ENCODE measurements at places on chromosomes 1 and 21. TPM values are rescaled to one million over a fixed set of nuclear protein-coding genes. Genes with fewer than 3 reads are reported as not detected.
A peak's percentile ranks its signal among the peaks of the same experiment; 100 is the strongest.

- no peak overlapping the region for H3K27ac ChIP-seq
- DNase-seq, result no peak
- H3K27me3 ChIP-seq, result no peaks in the 10 kb centered on the region
- no peak overlapping the region for H3K4me3 ChIP-seq
- no peaks in the 10 kb centered on the region for H3K4me1 ChIP-seq
Measured at GRCh38 chr1:104402178-104402577, 652.5 kb downstream of the AMY1C start.

DNA sequence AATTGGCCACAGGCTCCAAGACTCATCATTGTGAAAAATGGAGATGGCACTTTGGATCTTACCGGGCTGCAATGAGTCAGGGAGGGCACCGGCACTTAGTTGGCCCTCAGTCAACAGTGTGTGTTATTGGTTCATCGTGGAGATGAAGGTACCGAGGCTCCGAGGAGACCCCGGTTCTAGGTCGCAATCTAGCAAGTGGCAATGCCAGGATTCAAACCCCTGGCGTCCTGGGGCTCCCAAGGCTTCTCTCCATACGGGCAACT, 49.0 kb upstream of the ACOT11 start:
- peak overlapping the region; percentile 63 for H3K4me3 ChIP-seq
- peaks cover 19% of the 10 kb centered on the region for H3K27me3 ChIP-seq
- no peak overlapping the region for H3K27ac ChIP-seq
- no peaks in the 10 kb centered on the region for H3K36me3 ChIP-seq
- DNase-seq, result no peak

The CNTN2 gene
- not detected for total RNA-seq

DNA sequence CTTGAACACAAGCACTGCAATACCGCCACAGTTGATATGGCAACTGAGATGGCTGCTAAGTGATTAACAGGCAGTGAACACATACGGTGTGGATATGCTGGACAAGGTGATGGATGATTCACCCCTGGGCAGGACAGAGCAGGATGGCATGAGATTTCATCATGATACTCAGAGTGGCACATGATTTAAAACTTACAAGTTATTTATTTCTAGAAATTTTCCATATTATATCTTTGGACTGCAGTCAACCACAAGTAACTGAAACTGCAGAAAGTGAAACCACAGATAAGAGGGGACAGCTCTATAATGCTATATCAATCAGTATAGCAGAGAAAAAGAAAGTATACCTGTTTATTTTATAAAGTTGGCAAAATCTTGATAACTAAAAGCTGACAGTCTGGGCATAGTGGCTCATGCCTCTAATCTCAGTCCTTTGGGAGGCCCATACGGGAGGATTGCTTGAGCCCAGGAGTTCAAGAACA, 47.9 kb downstream of the PHACTR4 start:
- H3K27ac ChIP-seq, result peak overlapping the region; percentile 70
- DNase-seq, result peak; percentile 56
- peak overlapping the region; percentile 23 for H3K4me3 ChIP-seq
- no peaks in the 10 kb centered on the region for H3K27me3 ChIP-seq

GRCh38 chr21:42377951-42378340, 11.6 kb upstream of the TFF1 start:
- peaks cover 33% of the 10 kb centered on the region for H3K4me1 ChIP-seq
- no peaks in the 10 kb centered on the region for H3K27me3 ChIP-seq
- H3K27ac ChIP-seq, result no peak overlapping the region

- H3K27me3 ChIP-seq, result no peaks in the 10 kb centered on the region
- H3K4me3 ChIP-seq, result no peak overlapping the region
- H3K4me1 ChIP-seq, result peaks cover 3% of the 10 kb centered on the region
- H3K27ac ChIP-seq, result no peak overlapping the region
- H3K36me3 ChIP-seq, result no peaks in the 10 kb centered on the region
- no peak for DNase-seq
Measured at GRCh38 chr1:178537382-178538090, 24.6 kb downstream of the TEX35 start.

- no peaks in the 10 kb centered on the region for H3K36me3 ChIP-seq
- H3K27ac ChIP-seq, result no peak overlapping the region
- peaks cover 34% of the 10 kb centered on the region for H3K4me1 ChIP-seq
- DNase-seq, result no peak
- no peak overlapping the region for H3K4me3 ChIP-seq
- H3K27me3 ChIP-seq, result no peaks in the 10 kb centered on the region
Measured at GRCh38 chr1:41874903-41875411, 43.8 kb downstream of the HIVEP3 start.

- no peak within 1 kb of the TSS for H3K27ac ChIP-seq
- H3K4me1 ChIP-seq, result no peaks in the 10 kb centered on the region
- no peaks in the 10 kb centered on the region for H3K36me3 ChIP-seq
- no peak within 1 kb of the TSS for H3K4me3 ChIP-seq
Measured at GRCh38 chr1:12773438-12773837, at the start of gene PRAMEF12. Gene PRAMEF12, plus strand, starts transcription at chr1:12773738. Its CDS starts 1,130 bp downstream, at chr1:12774868.

DNA sequence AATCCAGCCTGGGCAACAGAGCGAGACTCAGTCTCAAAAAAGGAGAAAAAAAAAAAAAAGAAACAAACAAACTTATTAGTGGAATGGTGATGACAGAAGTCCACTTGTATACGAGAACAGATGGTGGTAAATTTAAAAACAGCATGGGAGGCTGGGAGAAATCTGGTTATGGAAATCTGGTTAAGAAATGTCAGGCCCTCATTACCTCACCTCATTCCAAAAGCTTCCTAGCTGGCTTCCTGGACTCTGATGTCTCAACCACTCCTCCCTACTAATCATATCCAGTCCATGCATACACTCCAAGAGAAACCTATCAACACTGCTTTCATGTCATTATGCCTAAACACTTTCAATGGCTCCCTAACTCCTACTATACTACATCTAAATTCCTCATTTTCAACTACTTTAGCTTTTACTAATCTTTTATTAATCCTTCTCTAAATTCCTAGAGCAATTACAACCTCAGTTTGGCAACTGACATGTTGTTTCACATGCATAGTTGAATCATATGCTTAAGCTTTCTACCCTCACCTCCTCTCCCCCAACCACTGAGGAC, 52.9 kb downstream of the FOXJ3 start:
- H3K36me3 ChIP-seq, result peaks cover 11% of the 10 kb centered on the region
- peaks cover 57% of the 10 kb centered on the region for H3K4me1 ChIP-seq
- H3K27ac ChIP-seq, result no peak overlapping the region
- no peak for DNase-seq
- H3K4me3 ChIP-seq, result no peak overlapping the region
- H3K27me3 ChIP-seq, result no peaks in the 10 kb centered on the region

The ESRRG gene
- not detected for total RNA-seq

GRCh38 chr1:119602169-119602568, 45.9 kb downstream of the ZNF697 start:
- no peak for DNase-seq
- H3K4me1 ChIP-seq, result no peaks in the 10 kb centered on the region
- no peak overlapping the region for H3K4me3 ChIP-seq
- no peaks in the 10 kb centered on the region for H3K36me3 ChIP-seq
- H3K27me3 ChIP-seq, result peaks cover 2% of the 10 kb centered on the region
- H3K27ac ChIP-seq, result no peak overlapping the region

GRCh38 chr1:184945029-184945428, 29.3 kb downstream of the NIBAN1 start:
- no peak overlapping the region for H3K27ac ChIP-seq
- peaks cover 28% of the 10 kb centered on the region for H3K4me1 ChIP-seq
- H3K4me3 ChIP-seq, result no peak overlapping the region
- peaks cover 2% of the 10 kb centered on the region for H3K27me3 ChIP-seq

DNA sequence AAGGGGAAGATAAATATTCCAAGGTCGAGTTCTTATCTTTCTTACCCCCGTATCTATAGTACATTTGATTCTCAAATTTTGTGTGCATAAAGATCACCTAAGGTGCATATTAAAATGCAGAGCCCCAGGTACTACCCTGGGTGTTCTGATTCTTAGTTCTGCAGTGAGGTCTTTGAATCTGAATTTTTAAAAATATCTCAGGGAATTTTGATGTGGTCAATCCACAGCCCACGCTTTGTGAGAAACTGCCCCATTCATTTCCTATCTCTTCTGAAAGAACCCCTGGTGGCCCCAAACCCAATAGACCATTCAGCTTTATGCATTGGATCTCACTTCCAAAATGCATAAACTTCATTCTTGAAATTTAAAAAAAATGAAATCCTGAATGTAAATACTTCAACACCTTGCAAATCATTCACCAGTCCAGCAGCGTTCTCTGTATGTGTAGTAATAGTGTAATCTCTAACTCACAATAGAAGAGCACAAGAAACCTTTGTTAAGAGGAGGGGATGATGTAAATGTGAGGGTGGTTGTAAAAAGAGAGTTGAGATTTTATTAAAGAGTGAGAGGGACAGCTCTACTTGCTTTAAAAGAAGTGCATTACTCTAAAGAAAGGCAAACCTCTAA, 108.8 kb upstream of the ZP4 start:
- H3K36me3 ChIP-seq, result no peaks in the 10 kb centered on the region
- no peak overlapping the region for H3K4me3 ChIP-seq
- H3K27me3 ChIP-seq, result no peaks in the 10 kb centered on the region
- H3K27ac ChIP-seq, result no peak overlapping the region
- H3K4me1 ChIP-seq, result no peaks in the 10 kb centered on the region
- DNase-seq, result no peak

DNA sequence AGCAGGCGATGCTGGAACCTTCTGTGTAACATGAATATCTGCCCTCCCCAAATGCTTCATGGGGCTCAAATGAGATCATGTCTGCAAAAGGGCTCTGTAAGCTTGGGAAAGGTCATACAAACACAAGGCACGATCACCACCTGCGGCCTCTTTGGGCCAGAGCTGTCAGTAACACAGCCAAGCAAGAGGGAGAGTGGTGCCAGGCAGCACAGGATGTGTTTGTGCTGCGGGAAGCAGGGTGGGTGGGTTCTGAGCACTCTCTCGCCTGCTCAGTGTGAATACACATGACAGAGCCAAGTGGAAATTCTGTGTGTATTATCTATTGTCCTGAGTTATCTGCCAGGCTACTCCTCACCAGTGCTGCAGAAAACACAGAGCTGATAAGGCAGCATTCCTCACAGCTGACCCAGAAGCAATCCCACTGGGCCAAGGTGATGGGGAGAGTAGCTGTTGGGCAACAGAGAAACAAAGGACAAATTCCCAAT, 101.2 kb downstream of the LAMC2 start:
- no peak for DNase-seq
- no peaks in the 10 kb centered on the region for H3K4me1 ChIP-seq
- peaks cover 7% of the 10 kb centered on the region for H3K27me3 ChIP-seq
- no peak overlapping the region for H3K4me3 ChIP-seq
- no peaks in the 10 kb centered on the region for H3K36me3 ChIP-seq
- no peak overlapping the region for H3K27ac ChIP-seq

Data from activated CD8-positive, alpha-beta T cell treated with anti-CD3 and anti-CD28 coated beads for 36 hours (primary cell).